NCI-H345 (cell line): ENCODE measurements at places on chromosomes 16 and 17.

- DNase-seq = no peak
These were observed 31.7 kb downstream of the IL21R start for GRCh38 chr16:27433636-27434035.

GRCh38 chr16:2082983-2083364 is 35.2 kb downstream of the TSC2 start:
- DNase-seq = no peak

GRCh38 chr16:54411544-54411943 is 125.0 kb upstream of the IRX3 start:
- no peak for DNase-seq

DNA sequence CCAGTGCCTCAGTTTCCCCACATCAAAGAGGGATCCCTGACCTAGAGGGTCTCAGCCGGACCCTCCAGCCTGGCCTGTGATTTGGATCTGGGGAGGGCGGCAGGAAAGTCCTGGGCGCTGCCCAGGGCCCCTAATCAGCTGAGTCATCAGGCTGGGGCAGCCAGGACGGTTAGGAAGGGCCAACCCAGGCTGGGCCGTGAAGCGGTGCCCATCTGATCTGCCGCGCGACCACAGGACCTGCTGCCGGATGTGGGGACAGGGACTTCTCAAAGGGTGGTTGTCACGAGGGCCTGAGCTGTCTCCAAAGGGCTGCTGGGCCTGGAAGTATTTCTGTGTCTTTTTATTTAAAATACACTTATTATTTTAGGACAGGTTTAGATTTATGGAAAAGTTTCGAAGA is 4.4 kb downstream of the TPSAB1 start:
- DNase-seq = no peak
